ENCODE measurements at places on chromosomes 2 and 18. TPM values are rescaled to one million over a fixed set of nuclear protein-coding genes. Genes with fewer than 3 reads are reported as not detected.
A peak's percentile ranks its signal among the peaks of the same experiment; 100 is the strongest.

DNA sequence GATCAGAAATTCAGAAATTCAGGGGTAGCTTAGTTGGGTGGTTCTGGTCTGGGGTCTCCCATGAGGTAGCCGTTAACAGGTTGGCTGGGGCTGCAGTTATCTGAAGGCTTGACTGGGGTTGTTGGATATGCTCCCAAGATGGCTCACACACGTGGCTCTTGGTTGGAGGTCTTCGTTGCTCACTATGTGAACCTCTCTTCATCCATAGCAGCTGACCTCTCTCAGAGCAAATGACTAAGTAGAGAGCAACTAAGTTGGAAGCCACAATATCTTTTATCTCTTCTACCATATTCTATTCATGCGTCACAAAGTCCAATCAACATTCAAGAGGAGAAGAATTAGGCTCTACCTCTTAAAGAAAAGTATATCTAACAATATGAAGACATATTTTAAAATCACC is 38.7 kb upstream of the SERTAD2 start:
- DNase-seq, result no peak

The ADAM23 gene
- total RNA-seq, result 0.89 TPM

DNA sequence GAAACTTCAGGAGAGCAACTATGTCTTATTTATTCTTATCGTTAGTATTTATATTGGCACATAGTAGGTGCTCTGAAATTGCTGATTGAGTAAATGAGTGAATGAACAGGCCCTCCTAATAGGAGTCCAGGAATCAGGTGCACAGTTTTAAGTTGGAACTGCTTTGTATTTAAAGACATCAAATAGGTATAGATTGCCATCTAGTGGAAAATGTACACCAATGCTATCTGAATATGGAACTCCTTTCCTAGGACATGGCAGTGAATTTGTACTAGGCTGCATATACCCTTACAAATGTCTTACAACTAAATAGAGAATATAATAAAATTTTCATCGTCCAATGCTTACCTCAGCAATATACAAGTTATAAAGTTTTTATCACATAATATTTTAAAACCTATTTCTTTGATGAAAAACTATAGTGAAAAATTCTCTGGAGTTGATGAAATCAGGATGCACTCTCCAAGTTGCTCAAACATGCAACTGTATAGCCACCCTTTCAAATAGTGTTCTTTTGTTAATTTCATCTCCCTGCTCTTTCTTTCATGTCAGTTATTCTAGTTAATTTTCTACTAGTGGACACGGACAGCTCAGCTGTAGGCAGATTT is 318.9 kb upstream of the SYT4 start:
- DNase-seq, result no peak

- DNase-seq, result peak; percentile 66
Measured at GRCh38 chr18:63963615-63964256, 6.1 kb upstream of the SERPINB8 start.

The EIF2AK3 gene
- total RNA-seq, result 26.0 TPM

Measured in activated CD4-positive, alpha-beta T cell treated with anti-CD3 and anti-CD28 coated beads, Interleukin-2, amount 10 ng/mL, durations not matched to agents 7 days and 5 days (primary cell).